ENCODE measurements at places on chromosomes 5 and 9.

DNA sequence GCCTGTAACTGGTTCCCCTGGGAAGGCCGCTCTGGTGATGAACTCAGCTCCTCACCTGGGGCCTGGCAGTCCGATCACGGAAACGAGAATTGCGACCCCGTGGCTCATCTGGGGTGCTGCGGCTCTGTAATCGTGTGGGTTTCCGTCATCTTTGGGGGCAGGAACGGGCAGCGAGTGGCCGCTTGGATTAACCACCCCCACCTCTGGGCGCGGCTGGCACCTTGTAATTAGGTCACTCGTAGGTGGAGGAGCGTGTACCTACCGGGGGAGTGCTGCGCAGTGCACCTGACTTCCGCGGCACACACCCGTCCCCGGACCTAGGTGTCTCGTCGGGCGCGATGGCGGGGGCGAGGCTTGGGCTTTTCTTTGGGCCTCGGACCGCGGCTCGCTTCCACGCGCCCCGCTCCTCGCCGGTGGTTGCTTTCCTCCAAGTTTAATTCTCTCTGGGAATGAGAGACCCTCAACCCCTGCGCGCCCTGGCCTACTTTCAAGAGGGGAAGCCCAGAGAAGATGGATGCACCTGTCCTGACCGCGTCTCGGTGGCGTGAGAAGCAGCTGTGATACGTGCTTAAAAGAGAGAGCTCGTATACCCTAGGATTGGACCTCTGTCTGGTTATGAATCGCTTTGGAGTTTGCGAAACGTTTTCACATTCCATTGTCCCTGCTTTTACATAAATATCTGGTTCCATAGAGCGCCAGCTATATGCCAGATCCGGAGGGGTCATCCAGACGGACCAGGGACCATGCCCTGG is 744 bp upstream of the PPP2CA start:
- no peak for DNase-seq

DNA sequence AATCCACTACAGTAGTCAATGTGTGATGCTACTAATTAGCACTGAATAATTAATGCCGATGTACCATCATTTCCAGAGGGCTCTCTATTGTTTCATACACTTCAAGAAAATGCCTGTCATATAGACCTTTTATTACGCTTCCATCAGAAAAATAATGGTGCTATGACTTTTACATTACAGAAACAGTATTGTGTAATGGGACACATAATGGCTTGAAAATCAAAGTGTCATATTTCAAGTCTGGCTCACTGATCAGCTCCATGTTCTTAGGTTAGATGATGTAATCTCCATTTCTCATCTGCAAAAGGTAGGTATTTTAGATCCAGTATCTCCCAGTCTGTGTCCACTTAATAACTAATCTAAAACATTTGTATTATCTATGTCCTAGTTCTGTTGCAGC is 990.6 kb upstream of the TYRP1 start:
- no peak for DNase-seq

GRCh38 chr9:68973619-68974018 is 40.3 kb downstream of the PRKACG start:
- DNase-seq: no peak

GRCh38 chr9:96137671-96138429 is 164.1 kb downstream of the HSD17B3 start:
- no peak for DNase-seq

GRCh38 chr5:92519811-92520632 is 1061.0 kb downstream of the NR2F1-AS1 start:
- DNase-seq: no peak

DNA sequence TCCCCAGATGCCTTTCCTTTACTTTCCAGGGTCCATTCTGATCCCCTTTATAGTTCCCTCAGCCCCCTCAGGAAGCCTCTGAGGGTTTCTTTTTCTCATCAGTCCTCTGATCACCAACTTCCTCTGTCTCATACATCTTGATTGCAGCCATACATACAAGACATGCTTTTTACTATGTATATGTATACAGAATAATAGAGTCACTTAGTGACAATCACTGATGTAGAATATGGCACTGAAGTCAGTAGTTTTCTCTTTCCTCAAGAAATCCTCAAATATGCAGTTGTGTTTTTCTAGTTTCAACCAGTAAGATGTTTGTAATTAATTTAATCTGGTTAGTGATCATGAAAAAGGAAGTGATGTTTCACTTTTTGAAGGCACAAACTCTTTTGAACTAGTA is 364.1 kb downstream of the MAN2A1 start:
- no peak for DNase-seq

- DNase-seq: no peak
Observed at GRCh38 chr5:112691758-112692157, 45.9 kb upstream of the APC start.

DNA sequence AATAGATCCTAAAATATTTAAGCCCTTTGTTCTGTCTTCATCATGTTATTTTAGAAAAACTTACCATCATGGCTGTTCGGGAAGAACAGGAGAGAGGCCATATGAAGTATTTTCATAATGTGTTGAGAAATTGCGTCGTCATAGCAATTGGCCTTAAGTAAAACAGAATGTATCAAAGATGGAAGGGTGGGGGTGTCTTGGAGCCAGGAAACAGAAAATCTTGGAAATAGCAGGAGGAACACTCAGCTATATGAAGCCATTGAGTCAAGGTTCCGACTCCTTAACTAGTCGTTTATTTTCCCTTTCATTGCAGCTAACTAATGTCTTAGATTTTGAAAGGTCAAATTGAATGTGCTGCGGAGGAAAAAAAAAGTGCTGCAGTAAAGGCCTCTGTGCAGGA is 1.3 kb downstream of the SPTAN1 start:
- no peak for DNase-seq

- DNase-seq: no peak
Observed at GRCh38 chr5:12292610-12293204, 388.5 kb upstream of the CTNND2 start.

GRCh38 chr5:140801494-140801841 is 611 bp downstream of the PCDHA3 start:
- no peak for DNase-seq

- no peak for DNase-seq
Observed at GRCh38 chr5:74433896-74434829, 206.4 kb downstream of the ENC1 start.

DNA sequence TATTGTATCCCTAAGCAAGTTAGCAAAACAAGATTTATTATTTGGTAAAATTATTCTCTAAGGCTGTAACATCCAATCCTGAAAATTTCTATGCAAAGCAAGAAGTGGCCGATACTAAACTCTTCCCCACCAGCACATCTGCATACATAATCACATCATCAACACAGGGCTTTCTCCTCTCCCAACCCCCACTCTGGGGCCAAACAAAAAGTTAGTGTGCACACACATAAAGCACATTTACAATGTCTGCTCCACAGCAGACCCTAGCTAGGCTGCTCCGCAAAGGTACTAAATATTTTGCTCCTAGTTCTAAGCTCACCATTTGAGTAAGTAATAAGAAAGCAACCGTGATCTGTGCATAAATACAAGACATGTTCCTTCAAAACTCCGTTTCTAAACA is 3.6 kb downstream of the RNF130 start:
- no peak for DNase-seq

DNA sequence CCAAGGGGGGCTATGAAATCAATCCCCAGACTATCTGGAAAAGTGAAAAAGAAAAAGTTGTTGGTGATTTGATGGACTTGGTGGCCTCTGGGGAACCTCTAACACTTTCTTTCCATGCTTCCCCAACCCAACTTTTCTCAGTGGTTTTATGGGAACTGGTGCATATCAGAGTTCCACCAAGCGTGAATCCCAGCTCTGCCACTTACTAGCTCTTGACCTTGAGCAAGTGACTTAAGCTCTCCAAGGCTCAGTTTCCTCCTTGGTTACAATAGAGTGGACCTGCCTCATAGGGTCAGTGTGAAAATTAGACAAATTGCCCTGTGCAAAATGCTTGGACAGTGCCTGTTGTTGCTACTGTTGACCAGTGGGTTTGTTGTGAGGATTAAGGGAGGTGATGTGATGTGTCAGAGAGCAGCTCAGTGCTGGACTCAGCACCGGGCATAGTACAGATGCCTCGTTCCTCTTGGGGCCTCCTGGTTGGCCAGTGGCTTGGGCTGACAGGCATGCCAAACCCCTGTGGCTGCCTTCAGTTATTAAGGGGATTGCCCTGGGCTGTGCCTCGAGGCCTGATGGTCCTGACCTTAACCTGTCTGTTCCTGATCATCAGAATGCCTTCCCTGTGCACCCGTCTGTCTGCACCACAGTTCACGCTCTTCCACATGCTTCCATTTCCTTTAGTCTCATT is 49.3 kb downstream of the COL15A1 start:
- DNase-seq: no peak

GRCh38 chr5:132790201-132790865 is 13.3 kb upstream of the SEPTIN8 start:
- DNase-seq: no peak

DNA sequence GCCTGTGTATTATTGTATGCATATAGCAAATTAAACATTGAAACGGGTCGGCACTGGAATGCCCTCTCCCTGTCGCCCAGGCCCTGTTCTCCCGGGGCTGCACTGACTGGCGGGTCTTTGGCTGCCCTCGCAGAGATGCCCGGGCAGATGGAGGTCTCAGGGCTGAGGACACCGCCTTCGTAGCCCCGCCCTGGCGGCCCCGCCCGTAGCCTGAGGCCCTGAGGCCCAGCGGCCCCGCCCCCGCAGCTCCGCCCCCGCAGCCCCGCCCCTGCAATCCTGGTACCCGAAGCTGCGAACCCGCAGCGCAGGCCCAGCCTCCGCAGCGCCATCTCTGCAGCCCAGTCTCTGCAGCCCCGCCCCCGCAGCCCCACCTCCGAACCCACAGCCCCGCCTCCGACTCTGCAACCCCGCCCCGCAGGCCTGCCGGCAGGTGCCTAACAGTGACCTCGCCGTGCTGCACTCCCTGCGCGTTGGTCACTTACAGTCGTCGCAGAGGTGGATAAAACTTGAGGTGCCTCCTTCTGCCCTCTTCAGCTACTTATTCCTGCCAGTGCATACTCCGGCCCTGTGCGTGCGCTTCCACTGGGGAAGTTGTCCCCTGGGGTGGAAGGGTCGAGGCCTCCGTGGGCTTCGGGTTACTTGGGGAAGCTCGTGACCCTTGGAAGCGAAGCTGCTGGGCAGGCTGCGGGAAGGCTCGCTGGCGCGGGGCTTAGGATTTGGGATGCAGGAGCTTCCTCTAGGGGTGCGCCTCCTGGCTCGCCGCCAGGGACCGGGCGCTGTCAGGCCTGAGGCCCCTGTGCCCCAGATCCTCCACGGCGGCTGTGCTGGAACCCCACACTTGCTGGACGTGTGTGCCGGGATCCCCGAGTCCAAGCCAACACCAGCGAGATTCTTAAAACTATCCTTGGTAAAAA is 72.3 kb downstream of the ICE1 start:
- peak; percentile 82 for DNase-seq

- no peak for DNase-seq
Observed at GRCh38 chr5:52665559-52665958, 122.2 kb upstream of the ITGA1 start.

- no peak for DNase-seq
Observed at GRCh38 chr5:80399526-80400239, 8.2 kb upstream of the ZFYVE16 start.

DNA sequence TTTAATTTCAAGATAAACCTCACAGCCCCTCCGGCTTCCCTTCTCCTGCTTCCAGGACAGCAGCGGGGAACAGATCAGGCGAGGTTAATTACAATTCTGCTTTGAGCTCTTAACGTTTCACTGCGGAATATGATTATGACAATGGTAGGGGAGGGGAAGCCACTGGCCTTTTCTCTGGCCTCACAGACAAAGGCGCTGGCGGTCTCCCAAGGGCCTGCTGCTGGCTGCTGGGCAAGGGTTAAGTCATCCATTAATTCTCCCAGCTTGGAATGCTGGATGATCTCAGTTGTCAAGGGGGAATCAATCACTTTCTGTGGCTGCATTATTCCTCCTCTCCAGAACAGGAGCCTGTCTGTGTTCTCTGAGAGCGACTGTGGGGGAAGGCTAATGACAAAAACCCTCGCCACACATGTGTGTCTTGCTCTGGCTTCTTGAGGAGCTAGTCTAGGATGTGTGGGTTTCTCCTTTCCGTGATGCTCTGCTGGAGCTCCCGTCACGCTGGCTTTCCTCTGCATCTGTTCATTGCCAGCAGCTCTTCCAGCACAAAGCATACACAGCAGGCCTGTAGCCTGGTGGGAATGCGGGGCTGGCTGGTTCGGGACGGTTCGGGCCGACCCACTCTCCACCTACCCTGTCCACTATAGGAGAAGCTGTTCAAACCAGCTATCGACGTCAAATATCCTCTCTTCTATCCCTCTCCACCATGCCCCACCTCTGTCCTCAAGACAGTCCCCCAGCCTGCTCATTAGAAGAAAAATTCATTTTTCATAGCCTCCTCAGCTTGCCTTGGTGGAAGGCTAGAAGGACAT is 82.8 kb downstream of the DCP2 start:
- no peak for DNase-seq
